ENCODE measurements at places on chromosomes 2 and 18. TPM values are rescaled to one million over a fixed set of nuclear protein-coding genes. Genes with fewer than 3 reads are reported as not detected.

- DNase-seq = no peak
These were observed 79.0 kb downstream of the PIGN start for GRCh38 chr18:62107881-62108280.

DNA sequence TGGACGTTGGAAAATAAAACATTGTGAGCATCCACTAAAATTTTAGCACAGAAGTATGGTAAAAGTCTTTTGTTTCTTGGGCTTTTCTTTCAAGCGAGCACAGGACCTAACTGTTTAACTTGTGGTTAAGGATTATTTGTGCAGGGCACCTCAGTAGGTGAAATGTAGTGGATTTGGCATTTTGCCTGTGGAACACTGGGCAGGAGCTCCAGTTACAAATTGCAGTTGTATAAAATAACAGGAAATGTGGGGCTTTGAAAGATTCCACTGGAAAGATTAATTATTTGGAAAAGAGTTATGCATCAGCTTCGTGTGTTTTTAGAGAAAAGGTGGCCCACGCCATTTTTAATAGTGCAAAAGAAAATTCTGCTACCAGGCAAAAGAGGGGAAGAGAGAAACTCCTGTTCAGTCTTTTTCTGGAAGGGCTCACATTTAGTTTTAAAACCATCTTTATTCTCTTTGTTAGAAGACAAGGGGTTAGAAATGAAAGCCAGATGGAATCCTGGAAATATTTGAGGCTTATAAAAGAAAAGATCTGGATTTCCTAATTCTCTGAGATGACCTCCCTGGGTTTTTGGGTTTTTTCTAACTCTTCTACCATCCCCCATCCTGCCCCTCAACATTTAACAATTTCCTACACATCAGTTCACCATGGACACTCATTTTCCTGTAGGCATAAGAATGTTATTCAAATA lies 144.3 kb upstream of the SERTAD2 start:
- no peak for DNase-seq

- no peak for DNase-seq
These were observed 1117.0 kb downstream of the DSC3 start for GRCh38 chr18:29925566-29925965.

DNA sequence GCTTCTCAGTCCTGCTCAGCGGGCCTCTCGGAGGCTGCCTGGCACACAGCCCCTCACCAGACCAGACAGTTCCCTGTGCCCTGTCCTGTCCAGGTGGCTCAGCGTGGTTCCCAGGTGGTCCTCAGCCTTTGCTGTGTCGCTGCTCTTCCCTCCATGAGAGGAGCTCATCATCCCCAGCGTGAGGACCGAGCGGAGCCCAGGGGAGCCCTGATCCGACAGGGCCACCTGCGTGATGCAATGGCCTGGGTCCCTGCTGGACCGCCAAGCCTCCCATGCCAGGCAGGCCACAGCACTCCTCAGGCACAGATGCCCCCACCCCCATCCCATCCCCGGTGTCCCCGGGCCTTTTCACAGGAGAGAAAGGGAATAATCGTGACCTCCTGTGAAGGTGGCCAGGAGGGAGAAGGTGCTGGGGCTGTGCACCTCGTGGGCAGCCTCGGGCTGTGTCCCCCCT lies 4.3 kb downstream of the GPC1 start:
- no peak for DNase-seq

DNA sequence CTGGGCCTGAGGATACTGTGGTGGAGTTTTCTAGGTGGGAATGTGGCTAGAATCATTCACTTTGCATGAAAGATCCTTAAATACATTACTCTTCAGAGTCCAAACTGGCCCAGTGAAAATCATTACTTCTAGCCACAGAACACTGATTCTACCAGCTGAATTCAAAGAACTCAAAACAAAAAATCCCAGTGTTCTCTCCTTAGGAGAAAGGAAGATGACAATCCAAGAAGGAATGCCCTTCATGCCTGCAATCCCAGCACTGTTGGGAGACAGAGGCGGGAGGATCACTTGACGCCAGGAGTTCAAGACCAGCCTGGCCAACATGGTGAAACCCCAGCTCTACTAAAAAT lies 35.2 kb downstream of the FAM228A start:
- DNase-seq = no peak

DNA sequence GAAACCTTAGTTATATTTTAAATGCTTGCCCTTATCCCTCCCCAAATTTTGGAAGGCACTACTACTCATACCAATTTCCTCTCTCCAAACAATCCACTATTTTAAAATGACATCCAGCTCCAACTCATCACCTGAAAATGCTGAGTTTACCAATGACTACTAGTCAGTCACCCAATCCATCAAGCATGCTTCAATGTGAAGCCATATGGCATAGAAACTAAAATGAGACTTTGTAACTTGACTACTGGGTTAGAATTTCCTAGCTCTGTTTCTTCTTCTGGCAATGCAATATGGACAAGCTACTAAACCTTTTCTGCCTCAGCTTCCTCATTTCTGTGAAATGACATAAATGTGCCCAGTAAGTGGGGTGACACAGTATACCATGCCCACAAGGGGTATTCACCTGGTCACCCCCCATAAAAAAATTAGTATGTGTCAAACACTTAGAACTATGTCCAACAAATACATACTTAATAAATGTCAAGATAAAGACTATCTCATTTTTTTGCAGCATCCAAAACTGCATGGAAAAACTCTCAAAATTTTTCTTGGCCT lies 10.0 kb upstream of the STPG4 start:
- DNase-seq = no peak

GRCh38 chr2:45117383-45117782 lies 108.1 kb upstream of the SIX2 start:
- no peak for DNase-seq

- DNase-seq = peak; percentile 59
These were observed 7.8 kb downstream of the RAX start for GRCh38 chr18:59265246-59265973.

DNA sequence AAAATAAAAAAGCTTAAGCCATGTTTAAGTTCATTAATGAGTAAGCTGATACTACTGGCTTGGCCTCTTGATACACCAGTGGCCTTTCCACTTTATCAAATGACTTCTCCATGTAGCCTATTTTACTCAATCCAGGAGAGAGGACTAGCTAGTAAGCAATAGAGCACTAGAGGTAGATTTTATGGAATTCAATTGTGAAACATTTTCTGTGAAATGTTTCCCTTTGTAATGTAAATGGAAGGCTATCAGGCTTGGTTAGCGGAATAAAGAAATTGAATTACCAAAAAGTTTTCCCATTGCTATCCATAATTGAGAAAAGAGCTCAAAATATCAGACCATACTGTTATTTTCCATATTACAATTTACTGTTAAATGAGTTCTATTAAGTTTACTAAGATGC lies 515.4 kb upstream of the CDH2 start:
- no peak for DNase-seq

DNA sequence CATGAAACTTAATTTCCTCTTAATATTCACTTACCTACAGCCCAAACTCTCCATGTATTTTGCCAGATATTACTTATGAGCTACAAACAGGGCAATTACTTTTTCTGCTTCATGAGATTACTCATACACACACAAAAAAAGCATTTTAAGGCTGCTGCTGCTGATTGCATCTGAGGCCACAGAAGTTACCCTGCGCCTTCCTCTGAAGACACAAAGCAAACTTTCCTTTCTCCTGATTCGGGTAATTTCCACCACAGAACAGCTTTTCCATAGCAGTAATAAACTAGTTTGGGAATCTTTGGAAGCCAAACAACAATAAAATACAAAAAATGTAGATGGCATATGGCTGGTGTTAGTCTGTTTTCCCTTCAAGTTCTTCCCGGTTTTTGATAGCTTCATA lies 6.2 kb downstream of the TTC32 start:
- DNase-seq = no peak

DNA sequence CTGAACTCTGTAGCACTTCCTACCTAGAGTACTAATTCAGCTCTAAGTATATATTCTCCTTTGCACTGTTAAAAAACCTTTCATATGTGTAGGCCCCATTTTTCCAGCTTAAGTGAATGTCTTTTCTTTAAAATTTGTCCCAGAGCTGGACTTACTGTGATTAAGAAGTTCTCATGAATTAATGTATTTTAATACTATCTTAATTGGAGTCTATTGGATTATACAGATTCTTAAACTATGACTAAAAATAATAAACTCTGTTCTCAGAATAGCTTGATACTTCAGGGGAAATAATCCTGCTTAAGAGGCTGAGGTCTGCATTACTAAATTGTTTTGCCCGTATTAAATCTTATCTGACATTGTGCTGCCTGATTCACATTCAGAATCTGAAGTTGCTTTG lies 223.3 kb downstream of the RIT2 start:
- no peak for DNase-seq

GRCh38 chr18:11163665-11164064 lies 14.3 kb upstream of the PIEZO2 start:
- peak; percentile 88 for DNase-seq

GRCh38 chr2:202017940-202018339 lies 15.7 kb upstream of the FZD7 start:
- DNase-seq = no peak

DNA sequence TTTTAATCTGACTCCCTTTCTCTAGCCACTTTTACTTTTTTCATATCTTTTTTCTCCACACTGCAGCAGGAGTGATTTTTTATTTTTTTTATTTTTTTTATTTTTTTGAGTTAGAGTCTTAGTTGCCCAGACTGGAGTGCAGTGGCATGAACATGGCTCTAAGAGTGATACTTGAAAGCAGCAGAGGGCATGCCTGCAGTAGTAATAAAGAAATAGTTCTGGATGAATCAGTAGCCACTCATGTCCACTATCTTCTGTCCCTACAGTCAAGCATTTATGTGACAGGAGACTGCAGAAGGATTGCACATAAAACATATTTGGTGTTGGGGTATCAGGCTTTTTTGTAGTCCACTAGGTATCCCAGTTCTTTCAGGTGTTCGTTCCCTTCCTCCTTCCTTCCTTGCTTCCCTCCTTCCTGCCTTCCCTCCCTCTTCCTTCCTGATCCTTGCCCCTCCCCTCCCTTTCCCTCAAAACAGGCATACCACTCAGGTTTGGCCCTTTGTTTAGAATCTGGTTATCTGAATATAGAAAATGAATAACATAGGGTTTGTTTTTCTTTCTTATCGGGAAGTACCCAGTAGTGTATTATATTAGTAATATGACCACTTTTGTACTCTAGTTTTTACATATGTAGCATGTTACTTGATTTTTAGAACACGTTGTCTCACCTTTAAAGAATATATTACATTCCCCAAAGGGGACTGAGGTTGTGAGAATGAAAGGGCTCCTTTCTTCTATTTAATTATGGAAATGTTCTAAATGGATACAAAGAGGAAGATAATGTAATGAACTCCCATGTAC lies 23.5 kb downstream of the MIB1 start:
- no peak for DNase-seq

- no peak for DNase-seq
These were observed 84.5 kb upstream of the ARHGAP28 start for GRCh38 chr18:6644836-6645627.

DNA sequence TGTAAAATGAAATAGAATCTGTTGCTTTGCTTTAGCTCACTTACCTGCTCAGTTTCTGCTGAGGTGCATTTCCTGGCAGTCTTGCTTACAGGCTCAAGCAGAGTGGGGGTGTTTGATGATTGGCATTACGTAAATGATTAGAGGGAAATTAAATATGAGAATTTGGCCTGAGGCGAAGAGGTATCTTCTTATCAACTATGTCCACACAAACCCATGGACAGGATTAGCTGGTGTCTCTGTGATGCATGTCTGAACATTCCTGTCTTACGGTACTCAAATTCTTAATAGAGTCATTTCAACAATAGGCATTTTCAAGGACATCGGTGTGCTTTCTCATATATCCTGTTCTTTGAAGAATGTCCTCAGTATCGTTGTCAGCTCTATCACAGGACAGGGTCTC lies 102.1 kb downstream of the PRPF40A start:
- no peak for DNase-seq

DNA sequence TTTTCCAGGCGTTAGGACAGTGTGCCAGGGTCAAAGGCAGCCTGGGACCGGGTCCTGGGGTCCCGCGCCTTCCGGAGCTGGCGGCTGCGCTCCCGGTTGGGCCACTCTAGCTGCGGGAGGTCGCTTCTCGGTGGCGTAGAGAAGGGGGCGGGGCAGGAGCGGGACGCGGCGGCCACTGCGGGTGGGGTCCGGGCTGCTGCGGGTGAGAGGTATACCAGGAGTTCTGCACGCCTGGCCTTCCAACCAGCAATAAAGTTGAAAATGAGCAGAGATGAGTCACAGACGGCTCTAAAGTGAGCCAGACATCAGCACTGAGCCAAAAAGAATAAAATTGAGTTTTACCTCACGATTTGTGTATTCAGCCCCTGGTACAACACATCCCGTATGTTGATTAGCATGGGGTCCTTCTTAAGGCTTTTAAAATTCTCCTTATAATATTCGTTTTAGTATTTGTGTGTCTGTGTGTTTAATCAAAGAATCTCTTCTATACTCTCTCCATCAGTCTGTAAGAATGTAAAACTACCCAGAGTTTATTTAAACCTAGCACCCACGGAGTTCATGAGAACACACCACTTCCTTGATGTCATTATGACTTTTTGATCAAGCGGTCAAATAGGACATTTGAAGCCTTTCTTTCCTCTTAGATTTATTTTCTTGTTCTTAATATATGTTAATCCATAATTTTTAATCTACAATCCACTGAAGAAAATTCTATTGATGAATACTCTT lies at the start of gene C1GALT1C1L:
TSS of gene C1GALT1C1L (minus strand) at position 108 of the 729 bp plus-strand sequence. CDS start at position 1, 107 bp downstream.
- peak; percentile 49 for DNase-seq

- DNase-seq = peak; percentile 57
These were observed 177.4 kb downstream of the TWIST2 start for GRCh38 chr2:239025096-239025801.

GRCh38 chr2:179340678-179341077 lies 76.0 kb upstream of the SESTD1 start:
- peak; percentile 38 for DNase-seq

- DNase-seq = no peak
These were observed 50.4 kb upstream of the CTDP1 start for GRCh38 chr18:79629249-79629558.

DNA sequence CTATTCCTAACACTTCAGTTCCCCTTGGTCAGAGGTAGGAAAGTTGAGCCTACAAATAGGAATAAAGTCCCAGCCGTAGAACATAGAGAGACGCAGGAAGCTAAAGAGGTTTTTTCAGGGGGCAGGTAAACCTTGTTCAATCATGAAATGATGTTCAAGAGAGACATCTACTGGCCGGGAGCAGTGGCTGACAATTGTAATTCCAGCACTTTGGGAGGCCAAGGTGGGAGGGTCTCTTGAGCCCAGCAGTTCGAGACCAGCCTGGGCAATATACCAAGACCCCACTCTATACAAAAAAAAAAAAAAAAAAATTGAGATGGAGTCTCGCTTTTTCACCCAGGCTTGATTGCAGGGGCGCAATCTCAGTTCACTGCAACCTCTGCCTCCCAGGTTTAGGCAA lies 66.7 kb upstream of the DNAJC10 start:
- DNase-seq = no peak

GRCh38 chr2:7428454-7429204 lies 511.4 kb downstream of the RNF144A start:
- DNase-seq = no peak

The DYNAP gene
- not detected for total RNA-seq

The BCL11A gene
- total RNA-seq = 6.4 TPM

The PROKR1 gene
- not detected for total RNA-seq

The ZNF638 gene
- 254 TPM for total RNA-seq

The FEV gene
- total RNA-seq = not detected

The CDK15 gene
- total RNA-seq = 1.00 TPM

The STEAP3 gene
- total RNA-seq = 22.3 TPM

The DSG4 gene
- total RNA-seq = not detected

All from upper lobe of left lung (tissue), 6 donors.